Stimulated activated CD4-positive, alpha-beta T cell treated with anti-CD3 and anti-CD28 coated beads, Interleukin-4, amount 100 ng/mL, for 24 hours (primary cell): ENCODE measurements at places on chromosomes 13 and 19.

DNA sequence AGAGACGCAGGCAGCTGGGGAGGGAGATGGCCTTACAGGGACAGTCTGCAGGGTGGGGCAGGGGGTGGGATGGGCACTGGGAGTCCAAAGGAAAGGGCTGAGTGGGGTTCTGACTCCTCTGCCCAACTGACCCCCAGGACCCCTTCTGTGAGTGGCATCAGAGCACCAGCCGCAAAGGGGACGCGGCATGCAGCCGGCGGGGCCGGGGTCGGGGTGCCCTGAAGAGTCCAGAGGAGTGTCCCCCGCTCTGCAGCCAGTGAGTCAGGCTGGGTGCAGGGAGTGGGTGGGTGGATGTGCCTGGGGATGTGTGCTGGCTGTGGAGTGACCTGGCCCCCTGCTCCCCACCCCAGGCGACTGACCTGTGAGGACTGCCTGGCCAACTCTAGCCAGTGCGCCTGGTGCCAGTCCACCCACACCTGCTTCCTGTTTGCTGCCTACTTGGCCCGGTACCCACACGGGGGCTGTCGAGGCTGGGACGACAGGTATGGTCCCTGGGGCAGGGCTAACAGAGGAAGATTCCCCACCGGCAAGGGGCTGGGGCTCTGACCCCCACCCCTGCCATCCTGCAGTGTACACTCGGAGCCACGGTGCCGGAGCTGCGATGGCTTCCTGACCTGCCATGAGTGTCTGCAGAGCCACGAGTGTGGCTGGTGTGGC lies 25.8 kb downstream of the MEGF8 start:
- no peak for DNase-seq

DNA sequence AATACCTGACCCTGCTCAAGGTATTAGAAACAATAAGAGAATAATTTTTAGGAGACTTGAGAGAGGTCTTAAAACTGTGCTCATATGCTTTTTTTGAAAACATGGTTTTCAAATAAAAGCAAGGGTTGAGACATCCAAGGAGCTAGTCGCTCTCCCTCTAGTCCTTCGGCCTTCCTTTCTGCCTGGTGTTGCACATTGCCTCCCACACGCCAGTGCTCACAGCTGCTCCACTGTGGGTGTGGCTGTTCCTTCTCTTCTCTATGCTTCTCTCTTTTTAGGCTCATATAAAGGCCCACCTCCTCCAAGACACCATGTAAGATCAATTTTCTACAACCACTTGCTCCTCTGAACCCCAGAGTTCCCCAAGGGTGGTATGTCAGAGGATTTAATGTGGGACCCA lies 352.6 kb downstream of the ENOX1 start:
- DNase-seq = no peak

GRCh38 chr19:47813304-47813994 lies 8.3 kb upstream of the CRX start:
- DNase-seq = peak; percentile 81

DNA sequence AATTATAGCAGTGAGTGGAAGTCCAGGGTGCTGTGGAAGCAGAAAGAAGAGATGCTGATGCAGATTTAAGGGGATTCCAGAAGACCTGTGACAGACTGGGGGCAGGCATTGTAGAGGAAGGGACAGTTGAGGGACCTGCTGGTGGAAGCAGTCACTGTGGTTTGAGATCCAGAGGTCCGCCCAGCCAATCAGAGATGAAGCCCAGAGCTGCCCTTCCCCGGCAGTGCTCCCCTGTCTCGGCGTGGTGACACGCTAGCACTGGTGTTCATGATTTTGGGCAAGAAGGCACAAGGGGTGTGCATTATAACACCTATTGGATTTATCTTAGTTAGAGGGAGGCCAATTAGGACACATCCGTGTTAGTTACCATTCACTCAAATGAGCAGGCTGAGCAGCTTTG lies 16.1 kb downstream of the TNFRSF19 start:
- DNase-seq = no peak

DNA sequence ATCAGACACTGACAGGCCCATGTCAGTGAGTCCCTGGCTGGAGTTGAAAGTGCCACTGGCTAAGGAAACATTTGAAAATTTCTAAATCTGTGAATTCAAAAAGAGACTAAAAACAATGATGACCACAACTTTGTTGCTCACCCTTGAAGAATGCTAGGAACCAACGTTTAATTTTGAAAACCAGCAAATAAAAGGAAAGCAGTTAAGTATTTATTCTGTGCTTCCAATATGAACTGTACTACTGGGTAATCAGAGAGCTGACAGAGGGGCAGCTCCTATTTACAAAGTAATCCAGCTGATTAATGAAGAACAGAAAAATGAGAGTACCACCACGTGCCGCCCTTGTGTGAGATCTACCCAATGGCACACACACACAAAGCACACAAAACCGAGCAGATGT lies 44.7 kb upstream of the LATS2 start:
- no peak for DNase-seq

GRCh38 chr19:30235946-30236345 lies 136.2 kb upstream of the ZNF536 start:
- DNase-seq = no peak

GRCh38 chr19:1513499-1514294 lies 878 bp upstream of the ADAMTSL5 start:
- DNase-seq = peak; percentile 70

GRCh38 chr13:110528371-110528770 lies 33.2 kb downstream of the RAB20 start:
- DNase-seq = no peak

- no peak for DNase-seq
Observed at GRCh38 chr13:111111376-111111937, 3.7 kb upstream of the ARHGEF7 start.

- DNase-seq = no peak
Observed at GRCh38 chr19:35753634-35754369, 3.0 kb downstream of the HSPB6 start.

GRCh38 chr19:48959341-48960239 lies 4.9 kb downstream of the BAX start:
- no peak for DNase-seq

- DNase-seq = no peak
Observed at GRCh38 chr19:16040642-16041041, 35.7 kb upstream of the TPM4 start.

GRCh38 chr13:96100457-96101220 lies 10.7 kb downstream of the HS6ST3 start:
- DNase-seq = no peak

- DNase-seq = peak; percentile 15
Observed at GRCh38 chr13:27172495-27172842, 858 bp upstream of the USP12 start.

- no peak for DNase-seq
Observed at GRCh38 chr19:33408538-33409434, 35.3 kb downstream of the CEBPG start.

- DNase-seq = no peak
Observed at GRCh38 chr19:55350620-55351315, 3.8 kb downstream of the COX6B2 start.

GRCh38 chr13:112219740-112220139 lies 152.8 kb downstream of the SOX1 start:
- DNase-seq = no peak

- DNase-seq = no peak
Observed at GRCh38 chr19:49605605-49606004, 14.6 kb downstream of the PRR12 start.

- no peak for DNase-seq
Observed at GRCh38 chr13:107753291-107753690, 462.0 kb downstream of the LIG4 start.

- DNase-seq = no peak
Observed at GRCh38 chr19:44776402-44777096, 1.1 kb upstream of the CBLC start.

DNA sequence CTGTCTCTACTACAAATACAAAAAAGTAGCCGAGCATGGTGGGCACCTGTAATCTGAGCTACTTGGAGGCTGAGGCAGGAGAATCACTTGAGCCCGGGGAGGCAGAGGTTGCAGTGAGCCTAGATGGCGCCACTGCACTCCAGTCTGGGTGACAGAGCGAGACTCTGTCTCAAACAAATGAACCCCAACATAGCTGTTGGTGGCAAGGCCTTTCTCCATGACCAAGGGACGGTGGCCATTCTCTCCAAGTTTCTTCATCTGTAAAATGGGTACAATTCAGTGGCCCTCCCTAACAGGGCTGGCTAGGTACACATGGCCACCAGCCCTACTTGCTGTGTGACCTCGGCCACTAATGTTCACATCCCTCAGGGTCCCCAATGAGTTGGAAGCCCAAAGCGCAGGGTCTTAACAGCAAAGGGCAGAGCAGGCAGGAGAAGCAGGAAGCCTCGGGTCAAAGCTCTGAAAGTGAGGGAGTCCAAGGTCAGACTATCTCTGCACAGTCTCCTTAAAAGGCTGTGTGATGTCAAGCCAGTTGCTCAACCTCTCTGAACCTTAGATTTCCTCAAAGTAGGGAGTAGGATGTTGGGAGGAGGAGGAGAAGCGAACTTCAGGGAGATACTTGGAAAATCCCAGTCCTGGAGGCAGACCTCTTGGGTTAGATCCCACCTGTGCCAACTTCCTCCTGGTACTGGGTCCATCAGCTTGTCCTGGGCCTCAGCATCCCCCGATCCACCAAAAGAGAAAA lies 2.7 kb downstream of the JUND start:
- peak; percentile 46 for DNase-seq

DNA sequence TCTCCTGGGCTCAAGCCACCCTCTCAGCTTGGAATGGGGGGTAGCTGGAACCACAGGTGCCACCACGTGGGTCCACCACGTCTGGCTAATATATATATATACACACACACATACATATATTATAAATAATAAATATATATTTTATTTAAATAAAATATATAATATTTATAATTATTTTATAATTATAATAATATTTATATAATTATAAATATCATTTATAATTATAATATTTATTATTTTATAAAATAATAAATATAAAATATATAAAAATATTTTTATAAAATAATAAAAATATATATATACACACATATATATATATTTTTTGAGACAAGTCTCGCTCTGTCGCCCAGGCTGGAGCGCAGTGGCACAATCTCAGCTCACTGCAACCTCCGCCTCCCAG lies 2.4 kb downstream of the ELANE start:
- DNase-seq = no peak

- no peak for DNase-seq
Observed at GRCh38 chr19:5451494-5451893, 3.7 kb upstream of the ZNRF4 start.

DNA sequence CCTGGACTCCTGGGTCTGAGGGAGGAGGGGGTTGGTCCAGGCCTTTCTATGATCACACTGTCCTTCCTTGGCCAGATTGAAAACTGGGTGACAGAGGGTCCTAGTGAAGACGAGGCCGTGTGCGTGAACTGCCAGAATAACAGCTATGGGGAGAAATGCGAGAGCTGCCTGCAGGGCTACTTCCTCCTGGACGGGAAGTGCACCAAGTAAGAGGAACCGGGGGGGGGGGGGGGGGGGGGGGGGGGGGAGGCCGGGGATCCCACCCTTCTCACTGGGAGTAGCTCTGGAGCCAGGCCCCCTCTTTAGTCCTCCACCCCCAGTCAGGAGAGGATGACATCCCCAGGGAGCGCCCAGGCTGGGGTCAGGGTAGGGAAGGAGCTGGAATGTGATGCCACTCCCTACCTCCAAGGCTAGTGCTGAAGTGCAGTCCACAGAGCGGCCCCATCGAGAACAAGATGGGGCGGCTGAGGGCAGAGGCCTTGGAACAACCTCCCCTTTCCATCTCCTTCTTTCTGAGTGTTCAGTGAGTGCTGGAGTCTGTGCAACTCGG lies 19.4 kb downstream of the CNFN start:
- no peak for DNase-seq

- no peak for DNase-seq
Observed at GRCh38 chr19:51926426-51926783, 867 bp upstream of the ZNF613 start.

DNA sequence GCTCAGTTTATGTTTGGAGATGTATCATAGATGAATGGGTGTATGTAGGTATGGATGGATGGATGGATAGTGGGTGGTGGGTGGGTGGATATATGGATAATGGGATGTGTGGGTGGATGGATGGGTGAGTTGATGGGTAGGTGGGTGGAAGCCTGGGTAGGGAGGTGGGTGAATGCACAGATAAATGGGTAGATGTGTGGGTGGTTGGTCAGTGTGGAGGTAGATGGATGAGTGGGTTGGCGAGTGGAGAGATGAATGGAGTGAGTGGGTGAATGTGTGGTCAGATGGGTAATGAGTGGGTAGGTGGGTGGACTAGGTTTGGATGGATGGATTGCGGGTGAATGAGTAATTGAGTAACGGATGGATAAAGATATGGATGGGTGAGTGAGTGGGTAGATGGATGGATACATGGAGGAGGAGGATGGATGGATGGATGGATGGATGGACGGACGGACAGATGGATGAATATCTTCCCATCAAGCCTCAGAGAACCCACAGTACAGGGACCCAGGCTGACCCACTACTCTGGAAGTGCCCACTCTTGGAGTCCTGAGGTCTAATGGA lies 13.4 kb downstream of the MEIS3 start:
- DNase-seq = no peak

DNA sequence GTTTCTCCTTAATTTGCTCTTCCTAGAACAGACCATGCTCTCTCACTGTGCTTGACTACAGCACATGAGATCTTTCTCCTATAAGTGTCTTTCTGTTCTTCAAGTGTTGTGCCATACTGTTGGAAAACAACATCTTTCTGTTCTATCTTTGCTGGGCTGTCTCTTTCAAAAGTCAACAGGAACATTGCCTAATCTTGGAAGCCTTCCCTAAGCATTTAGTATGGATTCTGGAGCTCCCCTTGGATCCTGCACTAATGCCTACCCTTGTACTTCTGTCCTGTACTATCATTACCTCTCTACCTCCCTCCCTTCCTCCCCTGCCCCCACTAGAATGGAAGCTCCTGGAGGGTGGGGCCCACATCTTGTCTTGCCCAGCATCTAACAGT lies 26.8 kb downstream of the STARD13 start:
- no peak for DNase-seq

DNA sequence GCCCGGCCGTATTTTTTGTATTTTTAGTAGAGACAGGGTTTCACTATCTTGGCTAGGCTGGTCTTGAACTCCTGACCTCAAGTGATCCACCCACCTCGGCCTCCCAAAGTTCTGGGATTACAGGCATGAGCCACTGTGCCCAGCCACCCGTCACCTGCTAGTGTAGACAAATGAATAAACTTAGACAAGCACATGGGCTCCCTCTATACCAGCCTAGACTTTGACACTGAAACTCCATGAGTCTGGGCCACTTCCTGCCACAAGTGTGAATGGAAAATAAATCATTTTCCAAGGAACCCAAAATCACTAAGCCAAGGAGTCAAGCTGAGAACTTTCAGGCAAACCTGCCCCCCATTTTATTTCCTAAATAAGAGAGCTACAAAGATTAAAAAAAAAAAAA lies 27.0 kb upstream of the TPT1 start:
- DNase-seq = peak; percentile 12

DNA sequence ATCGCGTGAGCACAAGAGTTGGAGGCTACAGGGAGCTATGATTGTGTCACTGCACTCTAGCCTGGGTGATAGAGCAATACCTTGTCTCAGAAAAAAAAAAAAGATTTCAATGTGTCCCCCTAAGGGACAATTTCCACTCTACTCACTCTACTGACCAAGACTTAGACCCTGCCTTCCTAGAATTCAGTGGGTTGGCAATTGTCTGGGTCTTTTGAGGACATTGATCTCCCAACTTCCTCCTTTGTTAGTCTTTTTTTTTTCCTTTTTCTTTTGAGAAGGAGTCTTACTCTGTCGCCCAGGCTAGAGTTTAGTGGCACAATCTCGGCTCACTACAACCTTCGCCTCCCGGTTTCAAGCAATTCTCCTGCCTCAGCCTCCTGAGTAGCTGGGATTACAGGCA lies 2.2 kb downstream of the SPTBN4 start:
- DNase-seq = no peak
